ENCODE measurements at places on chromosomes 7 and 10.
A peak's percentile ranks its signal among the peaks of the same experiment; 100 is the strongest.

DNA sequence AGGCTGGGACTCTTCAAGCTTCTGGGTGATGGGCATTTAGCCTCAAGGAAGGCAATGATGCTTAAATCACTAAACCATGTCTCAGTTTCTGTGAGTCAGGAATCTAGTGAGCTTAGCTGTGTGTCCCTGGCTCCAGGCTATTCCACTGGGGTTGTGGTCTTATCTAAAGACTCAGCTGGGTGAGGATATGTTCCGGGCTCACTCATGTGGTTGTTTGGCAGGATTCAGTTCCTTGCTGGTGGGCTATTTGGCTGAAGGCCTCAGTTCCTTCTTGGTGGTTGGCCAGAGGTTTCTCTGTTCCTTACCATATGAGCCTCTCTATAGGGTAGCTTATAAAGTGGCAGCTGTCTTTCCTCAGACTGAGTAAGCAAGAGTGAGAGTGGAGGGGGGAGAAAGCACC, 12.0 kb downstream of the EVX1 start:
- no peak for DNase-seq

- no peak for DNase-seq
Measured at GRCh38 chr7:134782121-134782623, 2.7 kb downstream of the CALD1 start.

DNA sequence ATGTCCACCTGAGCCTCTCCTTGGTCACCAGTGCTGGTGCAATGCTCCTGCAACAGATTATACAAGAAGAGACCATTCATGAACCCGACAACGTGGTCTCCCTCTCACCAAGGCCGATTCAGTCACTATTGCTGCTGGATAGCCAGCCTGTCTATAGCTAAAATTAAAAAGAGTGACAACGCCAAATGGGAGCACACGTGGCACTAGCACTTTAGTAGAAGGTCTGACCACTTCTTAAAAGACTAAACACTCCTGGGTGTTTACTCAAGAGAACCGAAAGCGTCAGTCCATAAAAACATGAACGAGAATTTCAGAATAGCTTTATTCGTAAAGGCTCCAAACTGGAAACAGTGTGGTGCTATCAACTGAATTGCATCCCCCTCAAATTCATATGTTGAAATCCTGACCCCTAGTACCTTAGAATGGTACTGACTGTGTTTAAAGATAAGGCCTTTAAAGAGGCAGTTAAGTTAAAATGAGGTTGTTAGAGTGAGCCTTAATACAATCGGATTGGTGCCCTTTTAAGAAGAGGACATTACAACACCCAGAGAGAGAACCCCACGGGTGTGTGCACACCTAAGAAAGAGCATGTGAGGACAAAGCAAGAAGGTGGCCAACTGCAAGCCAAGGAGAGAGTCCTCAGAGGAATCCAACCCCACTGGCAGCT, 4.4 kb upstream of the GALNTL5 start:
- DNase-seq, result no peak

GRCh38 chr7:135726911-135727673, 894 bp downstream of the SLC13A4 start:
- no peak for DNase-seq

DNA sequence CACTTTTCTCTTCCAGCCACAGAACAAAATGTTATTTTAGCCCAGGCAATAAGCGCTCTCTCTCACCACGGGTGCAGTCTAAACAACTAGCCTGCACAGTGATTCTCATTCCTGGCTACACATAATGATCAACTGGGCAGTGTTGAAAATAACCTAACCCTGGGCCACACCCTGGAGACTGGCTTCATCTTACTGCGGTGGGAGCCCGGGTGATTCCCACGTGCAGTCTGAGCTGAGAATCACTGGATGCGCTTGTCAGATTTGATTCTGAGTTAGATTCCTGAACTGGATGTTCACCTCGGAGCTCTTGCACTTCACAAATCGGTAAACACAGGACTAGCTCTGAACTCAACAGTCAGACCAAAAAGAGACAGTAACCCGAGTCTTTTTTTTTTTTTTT, 14.9 kb downstream of the ZC3HAV1 start:
- DNase-seq, result peak; percentile 30

DNA sequence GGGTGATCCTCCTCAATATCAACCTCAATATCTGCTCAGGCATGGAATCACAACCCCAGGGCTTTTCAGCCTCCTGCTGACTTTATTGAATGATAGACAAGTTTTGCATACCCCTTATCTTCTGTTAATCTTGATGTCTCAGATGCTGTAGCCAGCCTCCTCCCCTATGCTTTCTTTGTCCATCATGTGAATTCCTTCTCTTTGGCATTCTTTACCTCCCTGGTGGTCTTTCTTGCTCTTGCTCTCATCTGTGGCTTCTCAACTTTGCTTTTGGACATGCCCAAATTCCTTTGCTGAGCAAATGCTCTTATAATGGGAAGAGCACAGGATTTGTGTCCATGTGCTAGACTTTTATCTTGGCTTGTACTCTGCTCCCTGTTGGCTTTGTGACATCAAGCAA, 73.4 kb upstream of the FAM13C start:
- DNase-seq, result no peak

DNA sequence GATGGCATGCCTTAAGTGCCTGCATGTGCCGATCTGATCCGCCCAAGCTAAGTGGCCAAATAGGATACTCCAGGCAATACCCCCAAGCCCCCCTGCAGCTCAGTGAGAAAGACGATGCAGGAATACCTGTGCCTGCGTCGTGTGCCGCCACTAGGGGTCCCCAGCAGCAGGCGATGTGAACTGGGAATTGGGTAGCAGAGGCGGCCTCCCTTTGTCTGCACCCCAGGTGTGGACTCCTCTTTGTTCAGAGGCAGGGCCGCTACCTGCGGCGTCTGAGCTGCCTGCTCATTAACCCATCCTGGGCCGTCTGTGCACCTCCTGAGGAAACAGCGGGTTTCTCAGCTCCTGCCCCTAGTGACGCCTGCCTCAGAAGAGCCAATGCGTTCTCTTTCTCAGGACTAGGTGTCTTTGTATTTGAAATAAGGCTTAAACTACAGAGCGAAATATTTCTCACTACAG, 4.8 kb upstream of the CHN2 start:
- peak; percentile 63 for DNase-seq

DNA sequence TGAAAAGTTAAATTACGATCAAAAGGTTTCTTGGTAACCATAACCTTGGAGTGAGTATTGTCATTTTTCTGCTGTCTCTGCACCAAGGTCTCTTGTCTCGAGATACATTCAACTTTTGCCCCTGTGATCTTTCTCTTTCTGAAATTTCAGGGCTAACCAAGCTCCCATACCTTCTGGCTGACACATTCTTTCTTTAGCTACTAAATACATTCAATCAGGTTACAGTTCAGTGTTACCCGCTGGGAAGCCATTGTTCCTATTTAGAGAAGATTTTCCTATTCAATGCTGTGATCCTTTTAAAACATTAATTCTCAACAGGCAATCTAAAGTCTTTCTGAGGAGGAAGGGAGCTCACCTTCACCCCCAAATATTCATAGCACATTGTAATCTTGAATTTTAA, 22.9 kb upstream of the DMTF1 start:
- no peak for DNase-seq

DNA sequence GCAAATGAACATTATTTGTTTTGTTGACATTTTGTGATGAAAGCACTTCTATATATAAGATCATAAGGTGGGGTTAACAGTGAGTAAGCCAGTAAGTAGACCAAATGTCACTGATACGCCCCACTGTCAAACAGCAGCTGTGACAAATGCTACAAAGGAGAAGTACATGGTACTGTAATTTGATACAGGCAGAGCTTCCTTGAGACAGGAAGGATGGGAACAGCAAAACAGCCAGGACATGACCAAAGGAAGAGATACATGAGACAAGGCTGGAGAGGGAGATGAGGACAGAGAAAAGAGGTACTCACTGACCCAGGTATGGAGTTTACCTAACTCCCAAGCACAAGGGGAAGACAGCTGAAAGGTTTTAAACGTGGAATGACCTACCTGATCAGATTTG, 127.0 kb downstream of the SRPK2 start:
- no peak for DNase-seq

DNA sequence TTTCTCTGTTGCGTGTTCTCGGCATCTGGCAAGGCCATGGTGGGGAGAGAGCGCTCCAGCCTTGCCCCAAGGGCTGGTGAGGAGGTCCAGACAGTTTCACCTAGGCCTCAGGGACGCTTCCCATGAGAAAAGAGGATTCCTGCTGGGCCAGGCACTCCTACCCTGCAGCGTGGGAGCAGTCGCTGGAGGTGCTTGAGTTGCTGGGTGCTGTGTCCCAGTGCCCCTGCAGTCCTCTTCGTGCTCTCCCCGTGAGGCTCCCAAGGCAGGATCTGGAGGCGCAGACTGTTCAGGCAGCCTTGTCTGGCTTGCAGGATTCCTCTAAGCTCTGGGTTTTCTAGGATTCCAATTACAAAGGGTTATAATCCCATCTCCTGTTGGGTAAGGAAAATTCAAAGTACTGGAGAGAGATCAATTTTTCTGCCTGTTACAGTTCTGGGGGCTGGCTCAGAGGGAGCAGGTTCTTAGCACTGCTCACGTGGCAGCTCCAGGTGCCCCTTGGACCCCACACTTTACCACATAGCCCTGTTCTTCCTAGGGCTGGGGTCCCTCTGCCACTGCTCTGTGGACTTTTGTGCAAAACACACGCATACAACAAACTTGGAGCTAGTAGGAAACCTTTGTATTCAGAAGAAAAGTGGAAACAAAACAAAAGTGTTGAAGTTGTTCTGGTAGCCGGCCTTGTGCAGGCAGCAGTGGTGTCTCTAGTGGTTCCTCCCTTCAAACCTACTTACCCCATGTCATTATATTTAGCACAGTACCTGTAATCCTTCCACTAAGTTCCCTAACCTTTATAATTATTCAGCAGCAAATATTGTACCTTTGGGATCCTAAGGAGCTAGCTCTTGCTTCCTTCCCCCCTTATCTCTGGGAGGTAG, 60.5 kb downstream of the CCNY start:
- no peak for DNase-seq

DNA sequence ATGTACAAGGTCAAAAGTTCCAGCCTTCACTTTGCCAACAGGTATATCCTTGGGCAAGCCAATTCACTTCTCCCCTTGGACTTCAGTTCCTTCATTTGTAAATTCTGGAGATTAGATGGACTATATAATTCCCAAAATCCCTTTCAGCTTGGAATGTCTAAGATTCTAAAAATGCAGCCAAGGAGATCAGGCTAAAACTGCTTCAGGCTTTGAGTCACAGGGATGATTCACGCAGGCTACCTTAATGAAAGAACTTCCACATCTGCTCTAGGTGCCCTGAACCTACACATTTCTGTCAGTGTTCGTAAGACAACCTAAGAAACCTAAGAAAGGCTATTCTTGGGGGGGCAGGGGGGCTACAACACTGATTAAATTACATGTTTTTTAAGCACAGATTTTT, 7.1 kb downstream of the CPVL start:
- DNase-seq, result no peak

DNA sequence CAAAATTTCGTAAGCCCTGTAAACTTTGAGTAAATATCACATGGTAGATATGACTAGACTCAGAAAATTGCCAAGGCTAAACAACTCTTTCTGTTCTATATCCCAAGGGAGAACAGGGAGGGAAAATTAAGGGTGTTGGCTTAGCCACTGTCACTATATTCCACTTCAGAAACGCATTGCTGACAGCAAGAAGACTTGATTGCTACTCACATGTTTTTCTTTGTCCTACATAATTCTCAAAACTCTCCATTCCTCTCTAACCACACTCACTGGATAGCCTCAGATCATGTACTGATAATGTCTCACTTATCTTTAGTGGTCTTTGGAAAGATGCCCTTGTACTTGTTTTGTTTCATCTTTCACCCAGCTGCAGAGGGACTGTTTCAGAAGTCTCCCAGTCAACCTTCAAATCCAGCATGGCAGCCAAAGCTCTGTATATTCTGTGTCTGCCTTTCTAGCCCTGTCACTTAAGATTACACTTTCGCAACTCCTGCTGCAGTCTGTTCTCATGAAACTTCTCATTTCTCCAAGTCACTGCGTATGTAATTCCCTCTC, 582.4 kb upstream of the FZD8 start:
- no peak for DNase-seq

DNA sequence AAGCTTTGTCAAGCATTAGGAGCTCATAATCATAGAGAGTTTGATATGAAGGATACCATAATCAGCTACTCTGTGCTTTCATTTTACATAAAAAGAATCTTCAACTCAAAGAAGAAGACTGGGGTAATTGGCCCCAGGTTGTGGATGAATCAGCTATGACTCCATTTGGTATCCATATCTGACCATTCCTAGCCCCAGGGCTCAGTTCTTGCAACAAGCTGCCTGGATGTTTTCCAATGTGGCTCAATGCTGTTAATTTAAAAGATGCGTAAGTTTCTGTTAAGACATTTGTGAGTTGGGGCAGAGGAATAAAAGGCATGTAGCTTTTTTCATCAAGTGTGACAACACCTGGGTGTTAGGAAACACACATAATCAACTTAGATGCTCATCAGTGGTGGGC, 951.1 kb downstream of the NRG3 start:
- DNase-seq, result no peak

GRCh38 chr10:119863951-119864565, 8.6 kb downstream of the MCMBP start:
- DNase-seq, result no peak

DNA sequence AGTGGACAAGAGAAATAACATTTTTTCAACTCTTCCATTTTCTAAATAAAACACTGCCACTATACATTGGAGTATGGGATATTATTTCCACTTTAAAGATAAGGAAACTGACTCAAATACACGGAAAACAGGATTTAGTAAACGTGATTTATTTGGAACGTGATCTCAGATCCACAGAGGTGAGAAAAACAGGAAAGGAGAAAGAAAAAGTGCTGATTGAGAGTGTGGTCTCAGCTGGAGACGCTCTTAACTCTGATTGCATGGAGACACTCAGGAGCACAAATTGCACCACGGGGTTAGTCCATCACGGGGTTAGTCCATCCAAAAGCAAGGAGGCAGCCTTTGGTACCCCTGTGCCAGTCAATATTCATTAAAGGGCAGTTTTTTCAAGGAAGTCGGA, 142.5 kb downstream of the GNAT3 start:
- DNase-seq, result no peak

- DNase-seq, result no peak
Measured at GRCh38 chr7:156566812-156567549, 73.6 kb upstream of the RNF32 start.

DNA sequence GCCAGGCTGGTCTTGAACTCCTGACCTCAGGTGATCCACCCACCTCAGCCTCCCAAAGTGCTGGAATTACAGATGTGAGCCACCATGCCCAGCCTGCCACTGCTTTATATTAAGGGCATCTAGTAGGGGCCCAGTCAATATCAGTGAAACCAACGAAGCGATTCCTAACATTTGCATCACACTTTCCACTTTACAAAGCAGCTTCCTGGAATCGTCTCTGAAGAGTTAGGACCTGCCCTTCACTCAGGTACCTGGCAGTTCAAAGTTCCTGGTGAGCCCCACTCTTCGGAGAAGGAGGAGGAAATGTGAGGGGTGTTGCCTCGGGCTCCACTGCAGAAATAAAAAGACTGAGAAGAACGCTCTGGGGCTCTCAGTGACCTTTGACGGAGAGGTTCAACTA, 31.1 kb upstream of the EZH2 start:
- no peak for DNase-seq

- no peak for DNase-seq
Measured at GRCh38 chr10:105973360-105973759, 1191.1 kb downstream of the SORCS1 start.

GRCh38 chr7:72249106-72249505, 163.0 kb downstream of the CALN1 start:
- DNase-seq, result no peak

Data from CD4-positive, alpha-beta T cell treated with Interleukin-17A for 4 hours (primary cell).